MG63 (cell line): ENCODE measurements at places on chromosomes 12 and 14. TPM values are rescaled to one million over a fixed set of nuclear protein-coding genes. Genes with fewer than 3 reads are reported as not detected.

DNA sequence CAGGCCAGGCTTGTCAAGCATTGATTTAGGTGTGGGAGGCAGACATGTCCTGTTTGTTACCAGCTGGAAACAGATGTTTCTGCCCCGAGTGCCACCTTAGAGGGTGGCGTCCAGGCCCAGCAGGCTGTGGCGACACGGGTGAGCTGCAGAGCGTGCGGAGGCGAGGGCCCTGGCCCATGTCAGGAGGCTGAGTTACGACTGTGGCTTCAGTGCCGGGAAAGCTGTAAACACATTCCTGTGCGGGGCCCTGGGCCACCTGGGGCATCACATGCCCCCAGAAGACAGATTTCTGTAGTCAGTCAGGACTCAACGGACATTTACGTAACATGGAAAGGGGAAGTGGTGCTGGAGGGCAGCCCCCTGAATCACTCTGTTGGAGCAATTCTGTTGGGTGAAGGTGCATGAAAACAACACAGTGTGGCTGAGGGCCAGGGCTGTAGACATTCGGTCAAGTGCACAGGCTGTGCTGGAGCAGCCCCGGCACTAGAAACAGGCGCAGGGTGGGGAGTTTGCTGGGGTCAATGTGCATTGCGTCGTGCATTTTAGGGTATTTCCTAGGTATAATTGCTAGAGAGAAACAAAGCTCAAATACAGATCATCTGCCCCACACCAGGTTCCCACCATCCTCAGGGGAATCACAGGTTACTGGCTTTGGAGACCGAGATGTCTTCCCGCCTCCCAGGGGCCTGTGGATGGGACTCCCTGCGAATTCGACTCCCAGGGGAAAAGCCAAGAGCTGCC is 291.8 kb downstream of the TMEM121 start:
- no peak for DNase-seq

DNA sequence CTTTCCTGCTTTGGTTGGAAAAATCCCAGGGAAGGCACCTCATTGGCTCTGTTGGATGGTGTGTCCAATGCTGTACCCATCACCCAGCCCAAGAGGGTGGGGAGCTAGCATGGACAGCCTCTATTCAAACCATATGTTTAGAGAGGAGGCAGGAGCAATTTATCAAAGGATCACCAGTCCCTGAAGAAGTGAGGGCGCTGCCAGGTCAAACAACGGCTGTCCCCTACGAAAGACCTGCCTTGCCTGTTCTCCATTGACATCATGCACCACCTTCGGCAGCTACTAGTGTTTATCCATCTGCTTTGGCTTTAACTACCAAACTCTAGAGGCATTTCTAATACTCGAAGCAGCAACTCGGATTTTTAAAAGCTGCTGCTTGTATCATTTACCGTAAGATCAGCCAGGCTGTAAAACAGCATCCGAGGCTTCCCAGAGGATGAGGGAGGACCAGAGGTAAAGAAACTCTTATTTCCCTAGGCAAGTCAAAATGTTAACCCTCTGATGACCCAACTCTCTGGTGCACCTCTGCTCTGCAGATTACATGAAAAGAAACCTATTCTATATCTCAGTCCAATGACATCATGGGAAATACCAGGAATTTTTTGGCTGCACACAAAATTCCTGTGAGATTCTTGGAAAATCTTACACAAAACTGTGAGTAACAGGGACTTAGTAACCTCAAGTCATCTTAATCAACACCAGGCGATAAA is 720.9 kb upstream of the TBX3 start:
- DNase-seq: peak; percentile 22

- DNase-seq: no peak
Measured at GRCh38 chr14:104382361-104383087, 197.0 kb upstream of the C14orf180 start.

DNA sequence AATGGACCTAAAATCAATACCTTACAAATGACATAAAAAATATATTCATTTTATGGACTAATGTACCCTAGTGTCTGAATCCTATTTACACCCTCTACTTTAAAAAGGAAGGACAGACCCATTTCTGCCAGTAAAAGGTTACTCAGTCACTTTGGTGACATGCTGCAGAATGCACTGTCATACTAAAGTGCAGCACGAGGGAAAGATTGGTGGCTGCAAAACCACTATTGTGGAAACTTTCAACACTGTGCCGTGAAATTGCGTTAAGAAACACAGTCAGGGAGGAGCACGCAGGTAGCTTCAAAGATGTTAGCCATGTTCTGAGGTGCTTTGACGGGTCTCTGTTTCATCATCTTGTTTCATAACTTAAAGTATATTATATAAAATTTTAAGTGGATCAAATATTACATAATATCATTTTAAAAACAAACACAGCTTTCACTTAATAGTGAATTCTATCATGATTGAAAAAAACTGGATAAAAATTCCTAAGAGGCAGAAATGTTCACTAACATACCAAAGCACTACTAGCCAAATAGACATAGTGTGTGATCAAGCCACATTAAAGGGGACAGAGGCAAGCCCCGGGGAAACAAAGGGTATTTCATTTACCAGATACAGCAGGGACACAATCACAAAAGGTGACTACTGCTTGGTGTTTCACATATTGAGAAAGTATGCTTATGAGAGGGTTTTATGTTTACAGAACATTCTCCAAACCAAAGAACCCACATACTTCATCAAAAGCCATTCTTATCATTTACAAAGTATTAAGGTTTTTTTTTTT is 330.8 kb upstream of the SOX5 start:
- DNase-seq: no peak

- DNase-seq: no peak
Measured at GRCh38 chr12:65930114-65930828, 106.0 kb downstream of the HMGA2 start.

- DNase-seq: no peak
Measured at GRCh38 chr14:57480051-57480450, 13.6 kb downstream of the CCDC198 start.

DNA sequence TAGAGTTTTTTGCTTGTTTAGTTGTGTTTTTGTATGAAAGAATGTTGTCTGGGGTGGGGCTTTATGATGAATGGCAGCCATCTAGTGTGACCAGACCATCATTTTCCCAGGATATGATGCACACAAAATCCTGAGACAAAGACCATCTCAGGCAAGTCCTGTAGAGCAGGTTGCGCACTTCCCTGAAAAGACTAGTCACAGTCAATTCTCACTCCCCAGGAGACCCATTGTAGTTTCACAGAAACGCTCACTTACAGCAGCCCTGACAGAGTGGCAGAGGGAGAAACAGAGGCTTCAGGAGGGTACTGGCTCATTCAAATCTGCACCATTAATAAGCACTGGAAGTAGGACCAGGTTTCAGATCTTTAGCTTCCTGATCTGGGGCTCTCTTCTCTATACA is 183.2 kb downstream of the TMEM117 start:
- no peak for DNase-seq

LRRC10 gene
- total RNA-seq: not detected in 2 replicates

DNA sequence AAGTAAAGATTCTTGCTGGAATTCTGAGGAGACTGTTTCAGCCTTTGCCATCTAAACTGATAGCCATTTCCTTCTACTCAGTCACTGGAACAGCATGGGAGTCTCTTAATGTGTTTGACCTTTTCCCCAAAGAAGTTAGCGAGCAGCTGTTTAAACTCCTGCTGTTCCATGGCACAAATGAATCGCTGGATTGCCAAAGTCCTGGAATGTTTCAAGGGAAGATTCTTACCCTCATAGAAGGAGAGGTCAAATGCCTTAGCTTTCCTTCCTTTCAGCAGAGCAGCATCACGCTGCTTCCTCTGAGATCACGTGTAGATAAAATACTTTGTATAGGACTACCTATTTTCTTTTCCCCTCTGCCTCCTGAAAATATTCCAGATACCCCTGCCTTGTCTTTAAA is 10.5 kb upstream of the NR2C1 start:
- DNase-seq: peak; percentile 59

- no peak for DNase-seq
Measured at GRCh38 chr12:119227292-119227691, 48.6 kb downstream of the HSPB8 start.

- no peak for DNase-seq
Measured at GRCh38 chr12:73465106-73465505, 1072.5 kb upstream of the ATXN7L3B start.

ZNF410 gene
- 50.9 and 68.0 TPM in 2 replicates for total RNA-seq

DNA sequence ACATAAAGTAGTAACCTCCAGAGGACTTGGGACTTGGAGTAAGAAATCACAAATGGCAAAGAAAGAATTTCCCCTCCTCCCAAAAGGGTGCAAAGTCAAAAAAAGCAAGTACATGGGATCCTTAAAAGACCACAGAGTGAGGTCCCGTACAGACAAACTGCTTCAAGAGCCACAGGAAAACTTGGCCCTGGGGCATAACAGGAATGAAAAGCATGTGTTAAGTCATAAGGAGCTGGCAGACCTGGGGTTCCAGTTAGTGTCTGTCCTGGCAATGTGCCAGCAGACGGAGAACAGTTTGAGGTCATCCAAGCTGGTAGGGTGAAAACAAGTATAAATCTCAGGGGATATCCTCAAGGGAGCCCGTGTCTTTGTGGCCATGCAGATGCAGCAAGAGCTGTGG is 73.2 kb downstream of the HSD17B6 start:
- peak; percentile 88 for DNase-seq

GRCh38 chr12:120842595-120842994 is 61.6 kb downstream of the SPPL3 start:
- DNase-seq: no peak

GRCh38 chr12:51171884-51172514 is 936 bp downstream of the TFCP2 start:
- DNase-seq: peak; percentile 11

DNA sequence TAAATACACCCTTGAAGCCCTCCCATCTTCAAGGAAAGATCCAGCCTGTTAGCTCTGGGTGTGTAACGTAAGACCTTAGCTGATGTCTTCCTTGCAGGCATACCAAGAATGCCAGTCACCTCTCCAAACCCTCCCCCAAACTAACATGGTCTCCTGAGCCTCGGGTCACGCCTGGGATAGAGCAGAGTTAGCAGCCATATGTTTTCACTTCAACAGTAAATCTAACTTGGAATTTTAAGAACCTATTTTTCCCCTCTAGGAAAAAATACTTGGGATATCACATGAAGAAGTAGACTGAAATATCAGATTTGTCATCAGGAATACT is 27.9 kb downstream of the BCL2L14 start:
- no peak for DNase-seq

GRCh38 chr12:112325622-112326207 is 56.5 kb downstream of the HECTD4 start:
- DNase-seq: no peak

C12orf50 gene
- not detected in 2 replicates for total RNA-seq

LALBA gene
- not detected in 2 replicates for total RNA-seq

FLRT2 gene
- 0.22 and 2.5 TPM in 2 replicates for total RNA-seq

CCNK gene
- total RNA-seq: 2.9 and 7.9 TPM in 2 replicates

IPO8 gene
- 27.9 and 36.3 TPM in 2 replicates for total RNA-seq

GRCh38 chr12:14961466-14962152 is at the start of gene ARHGDIB:
ARHGDIB (minus strand) TSS chr12:14961601; CDS start chr12:14950712, 10,889 bp downstream.
- no peak for DNase-seq

DNA sequence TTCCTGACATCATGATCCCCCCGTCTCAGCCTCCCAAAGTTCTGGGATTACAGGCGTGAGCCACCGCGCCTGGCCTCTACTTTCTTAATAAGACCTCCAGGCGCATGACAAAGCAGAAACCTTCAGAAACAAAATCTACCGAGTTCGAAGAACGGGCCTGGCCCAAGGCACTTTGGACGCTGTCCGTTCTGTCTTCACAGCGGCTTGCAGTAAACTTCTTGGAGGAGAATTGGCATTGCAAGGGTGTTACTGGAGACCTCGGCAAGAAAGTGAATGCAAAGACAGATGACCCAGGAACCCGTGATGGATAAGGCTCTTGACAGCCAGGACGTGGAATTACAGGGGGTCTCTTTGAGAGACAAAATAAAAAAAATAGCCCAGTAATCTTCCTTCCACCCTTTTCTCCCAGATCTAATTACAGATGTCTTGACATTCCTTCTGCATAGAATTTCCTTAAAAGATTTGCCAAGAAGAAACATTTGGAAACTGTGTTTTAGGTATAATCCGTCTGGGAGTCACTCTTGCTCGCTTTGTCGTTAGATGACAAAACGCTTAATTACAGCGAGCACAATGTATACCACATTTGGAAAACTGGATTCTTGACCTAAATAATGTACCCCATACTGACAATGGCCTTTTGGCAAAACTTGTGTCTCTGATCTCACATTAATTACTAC is 83.2 kb upstream of the TBX3 start:
- no peak for DNase-seq

OR6C2 gene
- total RNA-seq: not detected in 2 replicates

DNA sequence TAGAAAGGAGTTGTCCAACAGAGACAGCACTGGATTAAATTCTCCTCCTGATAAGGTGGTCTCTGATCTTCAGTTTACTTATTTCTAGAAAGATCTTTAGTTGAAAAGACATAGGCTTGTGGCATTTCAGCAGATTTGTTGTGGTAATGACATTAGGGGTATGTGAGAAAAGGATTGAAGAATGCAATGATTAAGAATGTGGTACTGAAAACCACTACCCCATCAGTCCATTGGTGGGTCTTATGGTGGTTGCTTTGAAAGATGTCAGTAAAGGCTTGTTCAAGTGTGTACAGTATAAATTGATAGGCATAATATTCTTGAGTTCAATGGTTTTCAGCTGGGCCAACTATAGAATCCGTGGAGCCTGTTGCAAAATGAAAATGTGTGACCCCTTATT is 10.8 kb downstream of the PPFIBP1 start:
- no peak for DNase-seq
